ENCODE measurements at places on chromosomes 12 and 14.

DNA sequence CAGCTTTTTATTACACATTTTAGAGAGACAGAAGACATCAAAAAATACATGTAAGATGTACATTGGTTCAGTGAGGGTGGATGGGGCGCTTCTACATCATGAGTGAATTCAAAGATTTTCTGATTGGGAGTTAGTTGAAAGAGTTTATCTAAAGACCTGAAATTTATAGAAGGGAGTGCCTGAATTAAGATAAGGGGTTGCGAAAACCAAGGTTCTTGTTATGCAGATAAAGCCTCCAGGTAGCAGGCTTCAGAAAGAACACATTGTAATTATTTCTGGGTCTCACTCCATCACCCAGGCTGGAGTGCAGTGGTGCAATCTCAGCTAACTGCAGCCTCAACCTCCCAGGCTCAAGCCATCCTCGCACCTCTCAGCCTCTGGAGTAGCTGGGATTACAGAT, 26.2 kb upstream of the TMPO start:
- no peak for DNase-seq

DNA sequence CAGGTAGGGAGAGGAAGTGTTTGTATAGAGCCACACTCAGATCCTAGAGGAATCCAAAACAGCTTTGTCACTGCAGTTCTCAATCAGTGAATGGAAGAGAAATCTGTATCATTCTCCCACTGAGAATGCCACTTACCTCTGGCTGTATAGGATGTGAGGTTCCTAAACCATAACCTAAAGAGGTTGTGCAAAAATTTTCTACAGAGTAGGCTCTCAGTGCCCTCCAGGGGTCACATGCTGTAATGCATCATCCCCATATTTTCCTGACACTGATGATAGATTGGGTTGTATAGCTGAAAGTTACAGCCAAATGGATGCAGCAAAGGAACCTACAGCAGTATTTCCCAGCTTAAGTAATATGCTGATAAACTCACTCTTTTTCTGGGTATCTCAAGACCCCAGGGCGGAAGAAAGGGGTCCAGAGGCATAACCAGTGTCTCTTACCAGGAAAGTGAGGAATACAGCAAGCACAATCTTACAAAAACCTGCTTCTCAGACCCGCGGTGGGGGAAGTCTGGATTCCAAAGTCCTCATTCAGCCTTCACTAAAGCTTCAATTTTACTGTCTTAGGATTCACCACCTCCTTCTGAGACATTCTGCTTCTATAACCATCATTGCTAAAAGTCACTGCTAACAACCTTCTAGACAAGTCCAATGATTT, 3.8 kb downstream of the BCDIN3D start:
- DNase-seq = no peak

- no peak for DNase-seq
Observed at GRCh38 chr12:87509237-87509820, 519.9 kb downstream of the C12orf50 start.

DNA sequence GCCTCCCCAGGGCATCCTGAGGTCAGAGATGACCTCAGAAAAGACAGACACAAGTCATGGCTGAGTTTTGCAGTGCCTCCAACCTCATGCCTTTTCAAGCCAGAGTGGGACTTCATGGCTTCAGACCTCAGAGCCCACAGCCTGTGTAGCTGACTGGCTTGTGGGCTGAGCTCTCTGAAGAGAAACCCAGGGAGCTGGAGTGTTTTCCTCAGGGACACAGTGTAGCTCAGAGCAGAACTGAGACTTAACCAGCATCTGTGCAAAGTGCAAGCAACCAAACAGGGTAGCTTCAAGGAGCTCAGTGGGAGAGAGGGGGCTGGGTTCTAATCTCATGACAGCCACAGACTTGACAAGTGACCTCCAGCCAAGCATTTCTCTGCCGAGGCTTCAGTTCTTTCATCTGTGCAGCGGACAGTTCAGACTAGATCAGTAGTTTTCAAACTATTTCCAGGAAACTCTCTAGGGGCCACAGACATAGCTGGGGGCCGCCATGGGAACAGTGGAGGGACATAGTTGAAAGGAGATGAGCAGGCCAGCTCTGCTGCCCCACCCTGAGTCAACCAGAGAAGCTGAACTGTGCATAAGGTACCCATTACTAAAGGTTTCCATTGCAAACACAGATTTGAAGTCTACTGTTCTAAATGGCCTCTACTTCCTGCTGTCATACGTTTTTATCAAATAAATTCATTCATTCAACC, 80.0 kb downstream of the LGMN start:
- DNase-seq = no peak

GRCh38 chr14:71208702-71209357, 301.6 kb downstream of the PCNX1 start:
- no peak for DNase-seq

DNA sequence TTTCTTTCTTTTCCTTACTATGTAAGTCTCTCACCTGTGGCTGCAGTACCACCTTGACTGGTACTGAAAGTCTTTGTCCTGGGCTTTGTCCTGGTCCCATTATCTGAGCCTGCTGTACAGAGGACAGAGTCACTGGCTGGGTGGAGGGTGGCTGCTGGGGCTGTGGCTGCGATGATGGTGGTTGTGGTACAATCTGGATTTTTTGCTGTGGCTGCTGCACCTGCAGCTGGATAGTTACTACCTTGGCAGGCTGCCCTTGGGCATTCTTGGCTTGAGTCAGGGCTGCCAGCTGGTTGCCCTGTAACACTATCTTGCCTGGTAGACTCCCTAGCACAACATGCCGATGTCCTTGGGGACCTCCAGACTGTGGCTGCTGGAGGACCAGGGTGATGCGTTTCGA, 27.0 kb downstream of the CHD8 start:
- no peak for DNase-seq

- no peak for DNase-seq
Observed at GRCh38 chr14:67705211-67705610, 3.5 kb downstream of the RDH12 start.

DNA sequence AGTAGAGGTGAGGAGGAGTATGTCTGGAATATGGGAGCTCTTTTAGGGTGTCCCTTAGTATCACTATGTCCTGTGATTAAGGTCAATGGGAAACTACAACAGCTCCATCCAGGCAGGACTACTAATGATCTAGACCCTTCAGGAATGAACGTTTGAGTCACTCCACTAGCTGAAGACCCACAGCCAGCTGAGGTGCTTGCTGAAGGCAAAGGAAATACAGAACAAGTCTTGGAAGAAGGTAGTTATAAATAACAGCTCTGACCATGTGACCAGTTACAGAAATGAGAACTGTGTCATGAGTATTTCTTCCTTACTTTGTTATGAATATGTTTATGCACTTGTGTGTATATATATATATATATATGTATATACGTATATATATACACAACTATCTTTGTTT, 40.5 kb upstream of the USP44 start:
- peak; percentile 32 for DNase-seq

DNA sequence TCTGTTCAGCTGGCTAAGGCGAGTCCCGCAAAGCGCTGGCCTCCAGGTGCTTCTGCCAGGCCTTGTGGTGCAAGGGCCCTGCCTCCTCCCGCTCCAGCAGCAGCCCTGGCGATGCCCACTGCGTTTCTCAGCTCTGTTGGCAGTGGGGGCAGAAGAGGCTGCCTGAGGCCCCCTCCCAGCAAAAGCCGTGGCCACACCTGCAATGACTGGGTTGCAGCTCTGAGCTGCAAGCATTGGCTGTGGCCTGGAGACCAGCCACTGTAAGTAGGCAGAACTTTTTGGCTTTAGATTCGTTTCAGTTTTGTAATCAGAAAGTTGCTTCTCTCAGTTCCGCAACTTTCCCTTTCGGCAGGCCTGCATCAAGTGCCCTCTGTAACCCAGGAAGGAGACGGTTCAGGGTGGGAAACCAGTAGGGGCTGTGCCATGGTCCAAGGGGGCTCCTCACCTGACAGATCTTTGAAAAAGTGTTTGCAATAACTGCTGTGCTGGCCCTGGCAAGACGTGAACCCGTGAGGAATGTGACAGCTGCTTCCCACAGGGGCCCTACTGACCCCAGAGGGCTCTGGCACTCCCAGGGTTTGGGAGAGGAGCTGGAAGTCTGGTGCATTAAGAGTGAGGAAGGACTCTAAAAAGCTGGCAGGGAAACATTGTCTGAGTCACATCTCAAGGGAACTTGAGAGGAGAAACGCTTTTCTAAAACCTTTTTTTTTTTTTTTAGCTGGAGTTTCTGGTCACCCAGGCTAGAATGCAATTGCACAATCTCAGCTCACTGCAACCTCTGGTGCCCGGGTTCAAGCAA, 54.5 kb upstream of the MAX start:
- peak; percentile 34 for DNase-seq

- no peak for DNase-seq
Observed at GRCh38 chr14:68966872-68967301, 12.2 kb downstream of the ACTN1 start.

DNA sequence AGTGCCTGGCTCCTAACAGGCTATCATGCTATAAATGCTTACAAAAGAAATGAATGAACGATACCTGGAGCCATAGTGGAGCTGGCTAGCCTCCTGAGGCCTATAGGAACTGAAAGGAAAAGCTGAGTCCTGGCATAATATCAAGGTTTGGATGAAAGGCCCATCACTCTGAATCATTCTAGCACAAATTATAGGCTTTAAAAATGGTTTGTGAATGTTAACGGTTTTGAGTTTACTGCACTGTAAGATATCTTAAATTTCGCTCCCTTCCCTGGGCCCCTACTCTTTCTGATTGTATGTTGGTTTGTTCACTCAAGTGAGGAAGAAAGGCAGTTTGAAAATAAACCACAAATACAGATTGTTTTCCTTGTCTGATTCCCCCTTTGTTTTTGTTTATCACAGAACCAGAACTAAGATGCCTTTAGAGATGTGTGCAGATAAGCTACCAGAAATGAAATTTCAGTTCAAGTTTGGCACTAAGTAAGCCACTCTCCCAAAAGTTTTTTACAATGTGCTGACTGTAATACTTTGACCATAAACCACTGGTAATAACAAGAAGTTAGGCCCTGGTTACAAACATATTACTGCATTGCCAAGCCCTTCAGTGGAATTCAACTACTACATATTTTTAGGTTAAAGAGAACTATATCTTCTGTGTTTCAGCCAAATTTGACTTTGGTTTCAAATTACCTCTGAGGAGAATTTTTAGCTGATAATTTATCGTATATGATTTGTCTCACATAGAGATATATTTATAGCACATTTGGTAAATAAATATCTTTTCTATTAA, 89.5 kb downstream of the ALX1 start:
- DNase-seq = no peak

DNA sequence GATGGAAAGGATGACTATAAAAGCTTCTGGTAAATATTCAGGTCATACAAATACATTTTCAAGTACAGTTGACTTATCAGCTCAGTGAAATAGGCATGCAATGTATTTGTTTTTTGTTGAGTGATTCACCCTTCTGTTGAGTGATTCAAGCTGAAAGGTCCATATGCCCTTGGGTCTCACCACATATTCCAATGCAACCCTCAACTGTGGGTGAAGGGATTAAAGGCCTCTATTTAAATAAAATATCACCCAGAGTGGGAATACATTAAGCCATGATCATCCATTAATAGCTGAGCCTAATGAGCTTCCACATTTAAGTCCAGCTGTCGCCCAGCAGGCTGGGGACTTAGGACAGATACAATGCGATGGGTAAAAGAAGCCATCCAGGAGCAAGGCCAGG, 120.2 kb downstream of the CRACR2A start:
- DNase-seq = no peak

DNA sequence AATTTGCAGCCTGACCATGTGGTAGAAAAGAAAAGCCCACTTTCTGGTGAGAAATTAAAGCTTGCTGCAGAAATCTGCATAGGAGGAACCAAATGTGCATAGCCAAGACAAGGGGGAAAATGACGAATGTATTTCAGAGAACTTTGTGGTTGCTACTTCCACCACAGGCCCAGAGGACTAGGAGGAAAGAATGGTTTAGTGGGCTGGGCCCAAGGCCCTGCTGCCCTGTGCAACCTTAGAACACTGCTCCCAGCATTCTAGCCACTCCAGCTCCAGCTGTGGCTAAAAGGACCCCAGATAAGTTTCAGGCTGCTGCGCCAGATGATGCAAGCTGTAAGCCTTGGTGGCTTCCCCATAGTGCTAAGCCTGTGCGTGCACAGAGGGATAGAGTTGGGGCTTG, 764.3 kb downstream of the SLC6A15 start:
- DNase-seq = no peak

GRCh38 chr14:71078500-71078899, 171.2 kb downstream of the PCNX1 start:
- DNase-seq = no peak

DNA sequence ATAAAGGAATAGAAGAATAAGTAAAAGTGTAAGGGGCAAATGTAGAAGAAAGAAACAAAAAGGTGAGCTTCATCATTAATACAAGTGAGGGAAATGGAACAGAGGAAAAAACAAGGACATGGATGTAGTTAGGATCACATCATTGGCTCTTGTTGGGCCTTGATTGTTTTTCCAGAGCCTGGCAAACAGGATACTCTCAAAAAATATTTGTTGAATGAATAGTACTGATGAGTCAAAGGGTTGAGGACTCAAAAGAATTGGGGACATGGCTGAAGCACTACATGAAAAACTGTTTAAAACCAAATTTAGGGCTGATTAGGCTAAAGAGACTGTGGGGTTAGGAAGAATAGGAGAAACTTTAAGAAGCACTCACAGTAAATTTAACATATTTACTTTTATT, 11.4 kb upstream of the SRP54 start:
- DNase-seq = no peak

GRCh38 chr14:68564191-68564825, 228.6 kb downstream of the ZFP36L1 start:
- no peak for DNase-seq

GRCh38 chr12:117466677-117467362, 105.4 kb upstream of the NOS1 start:
- no peak for DNase-seq

DNA sequence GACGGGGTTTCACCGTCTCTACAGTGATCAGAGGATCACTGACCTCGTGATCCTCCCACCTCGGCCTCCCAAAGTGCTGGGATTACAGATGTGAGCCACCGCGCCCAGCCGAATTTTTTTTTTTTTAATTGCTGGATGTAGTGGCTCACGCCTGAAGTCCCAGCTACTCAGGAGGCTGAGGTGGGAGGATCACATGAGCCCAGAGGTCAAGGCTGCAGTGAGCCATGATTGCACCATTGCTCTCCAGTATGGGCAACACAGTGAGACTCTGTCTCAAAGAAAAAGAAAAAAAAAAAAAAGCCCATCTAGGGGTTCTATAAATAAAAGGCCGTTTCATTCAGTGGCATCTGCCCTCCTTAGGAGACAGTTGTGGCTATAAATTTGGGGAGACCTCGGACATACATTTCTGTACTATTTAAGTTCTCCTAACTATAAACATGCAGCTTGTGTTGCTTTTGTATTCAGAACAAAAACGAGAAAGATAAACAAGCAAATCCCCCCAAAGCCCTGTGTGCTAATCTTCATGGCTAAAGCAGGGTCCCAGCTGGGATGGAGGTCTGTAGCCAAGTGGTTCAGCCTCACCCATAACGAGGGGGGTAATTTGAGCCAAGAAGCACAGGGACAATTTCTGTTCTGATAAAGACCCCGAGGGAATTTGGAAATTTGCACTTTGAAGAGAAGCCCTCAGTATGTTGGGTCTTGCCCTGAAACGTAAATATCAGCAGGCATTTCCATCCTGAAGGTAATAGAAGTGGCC, 35.0 kb upstream of the BCL7A start:
- no peak for DNase-seq

GRCh38 chr14:24231263-24232120, 675 bp downstream of the NEDD8 start:
- no peak for DNase-seq

GRCh38 chr12:111413442-111414086, 7.8 kb downstream of the SH2B3 start:
- DNase-seq = no peak
